ENCODE measurements at places on chromosomes 5 and 9.

DNA sequence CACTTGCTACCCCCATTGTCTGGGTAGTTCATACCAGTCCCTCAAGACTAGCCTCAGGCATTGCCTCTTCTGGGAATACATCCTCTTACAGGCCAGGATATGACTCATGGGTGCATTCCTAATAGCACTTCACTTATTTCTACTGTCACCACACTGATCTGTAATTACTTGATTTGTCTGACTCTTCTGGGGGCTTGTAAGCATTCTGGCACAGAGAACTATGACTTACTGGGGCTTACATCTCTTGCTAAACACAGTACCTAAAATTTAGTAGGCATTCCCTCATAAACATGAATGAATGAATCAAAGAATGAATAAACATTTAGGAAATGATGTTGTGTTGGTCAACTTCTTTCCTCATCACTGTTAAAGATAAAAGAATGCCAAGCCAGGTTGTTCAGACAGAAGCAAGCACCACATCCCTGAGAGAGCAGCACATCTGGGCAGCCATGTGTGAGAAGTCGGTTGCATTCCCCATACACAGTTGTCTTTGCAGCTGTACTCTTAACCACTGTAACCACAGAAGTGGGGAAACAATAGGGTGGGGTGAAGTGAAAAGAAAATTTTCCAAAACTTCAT lies 27.6 kb downstream of the IL7R start:
- DNase-seq = no peak

DNA sequence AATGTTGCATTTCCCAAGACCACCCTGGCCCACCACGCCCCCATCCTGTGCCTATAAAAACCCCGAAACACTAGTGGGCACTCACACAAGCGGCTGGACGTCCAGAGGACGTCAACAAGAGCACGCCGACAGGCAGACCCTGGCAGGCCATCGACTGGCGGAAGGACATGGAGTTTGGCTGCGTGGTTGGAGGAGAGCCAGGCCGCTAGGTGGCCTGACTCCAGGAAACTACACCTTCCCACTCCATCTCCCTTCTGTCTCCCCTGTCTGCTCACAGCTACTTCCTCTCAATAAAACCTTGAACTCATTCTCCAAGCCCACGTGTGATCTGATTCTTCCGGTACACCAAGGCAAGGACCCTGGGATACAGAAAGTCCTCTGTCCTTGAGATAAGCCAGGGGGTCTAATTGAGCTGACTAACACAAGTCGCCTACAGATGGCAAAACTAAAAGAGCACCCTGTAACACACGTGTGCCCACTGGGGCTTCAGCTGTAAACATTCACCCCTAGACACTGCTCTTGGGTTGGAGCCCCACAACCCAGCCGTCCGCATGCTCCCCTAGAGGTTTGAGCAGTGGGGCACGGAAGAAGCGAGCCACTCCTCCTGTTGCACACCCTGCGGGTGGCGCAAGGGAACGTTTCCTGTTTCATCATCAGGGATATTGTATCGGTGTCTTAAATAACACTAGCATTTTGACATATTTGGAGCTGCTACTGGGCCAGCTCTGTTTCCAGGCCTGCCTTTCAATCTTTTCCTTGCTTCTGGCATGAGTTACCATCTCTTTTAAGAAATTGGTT lies 54.5 kb upstream of the TAF11L2 start:
- no peak for DNase-seq

DNA sequence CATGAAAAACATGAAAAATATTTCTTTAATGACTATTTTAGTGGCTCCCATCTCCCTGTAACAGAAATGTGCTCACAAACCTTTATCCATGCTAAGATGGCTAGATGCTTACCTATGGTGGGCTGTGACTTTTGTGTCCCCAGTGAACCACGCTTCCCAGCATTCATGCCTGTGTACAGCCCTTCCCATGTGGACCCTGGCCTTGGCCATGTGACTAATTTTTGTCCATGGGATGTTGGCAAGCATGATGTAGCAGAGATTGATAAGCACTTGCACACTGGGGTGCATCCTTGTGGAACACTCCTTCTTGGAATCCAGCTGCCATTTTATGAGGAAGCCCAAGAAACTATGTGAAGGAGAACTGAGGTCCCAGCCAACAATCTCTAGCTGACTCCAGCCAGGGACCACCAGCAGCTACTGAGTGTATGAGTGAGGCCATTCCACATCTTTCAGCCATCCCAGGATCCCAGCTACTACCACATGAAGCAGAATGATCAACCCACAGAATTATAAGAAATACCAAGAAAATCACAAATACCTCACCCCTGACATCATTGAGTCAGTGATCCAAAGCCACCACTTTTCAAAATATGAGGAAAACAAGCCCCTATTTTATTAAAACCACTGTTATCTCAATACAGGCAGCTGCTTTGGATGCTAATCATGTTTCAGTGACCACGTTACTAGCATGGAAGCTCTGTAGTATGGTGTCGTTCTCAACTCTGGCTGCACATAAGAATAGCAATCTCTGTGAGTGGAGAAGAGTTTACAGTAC lies 16.1 kb upstream of the RAI14 start:
- no peak for DNase-seq

DNA sequence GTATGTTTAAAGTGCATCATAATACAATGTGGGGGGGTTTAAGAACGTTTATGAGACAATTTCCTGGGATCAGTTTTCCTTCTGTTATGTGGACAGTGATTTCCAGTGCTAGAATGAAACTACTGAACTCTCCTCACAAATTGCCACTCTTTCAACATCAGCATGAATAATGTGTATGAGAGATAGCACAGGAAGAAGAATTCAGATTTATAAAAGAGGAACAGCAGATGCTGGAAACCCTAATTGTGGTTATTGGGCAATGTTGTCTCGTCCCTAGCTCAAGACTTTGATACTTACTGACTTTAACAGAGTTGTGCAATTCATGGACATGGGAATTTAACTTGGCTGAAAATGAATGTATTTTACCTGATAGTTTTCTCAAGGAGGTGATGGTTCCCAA lies 410.8 kb upstream of the MEF2C start:
- no peak for DNase-seq

Data from NCI-H1048 (cell line).